NCI-H1105 (cell line): ENCODE measurements at places on chromosomes 5 and 9.

DNA sequence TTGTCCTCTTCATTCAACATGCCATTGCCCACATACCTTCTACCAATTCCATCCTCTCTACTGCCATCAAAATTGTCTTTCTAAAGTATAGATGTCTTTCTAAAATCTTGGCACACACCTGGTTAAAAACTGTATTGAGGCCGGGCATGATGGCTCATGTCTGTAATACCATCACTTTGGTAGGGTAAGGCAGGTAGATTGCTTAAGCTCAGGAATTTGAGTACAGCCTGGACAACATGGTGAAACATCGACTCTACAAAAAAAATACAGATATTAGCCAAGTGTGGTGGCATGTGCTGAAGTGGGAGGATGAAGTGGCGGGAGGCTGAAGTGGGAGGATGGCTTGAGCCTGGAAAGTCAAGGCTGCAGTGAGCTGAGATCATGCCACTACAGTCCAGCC is 412.1 kb downstream of the TMEM38B start:
- DNase-seq, result no peak

GRCh38 chr5:89849830-89850512 is 559.6 kb downstream of the CETN3 start:
- no peak for DNase-seq

DNA sequence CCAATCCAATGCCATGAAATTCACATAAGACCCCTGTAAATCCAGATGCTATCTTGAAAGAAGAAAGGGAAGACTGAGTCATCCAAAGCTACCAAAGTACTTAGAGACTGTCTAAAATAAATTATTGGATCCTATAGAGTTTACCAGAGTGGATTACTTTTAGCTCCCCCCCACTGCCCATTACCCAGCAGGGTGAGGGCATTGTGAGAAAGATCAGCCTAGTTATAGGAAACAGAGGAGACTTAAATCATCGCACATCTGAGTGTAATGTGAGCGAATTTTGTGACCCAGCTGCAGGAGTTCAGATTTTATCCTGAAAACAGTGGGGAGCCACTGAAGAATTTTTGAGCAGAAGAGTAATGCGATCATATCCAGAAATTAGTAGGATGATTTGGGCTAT is 1.6 kb upstream of the ENHO start:
- no peak for DNase-seq

DNA sequence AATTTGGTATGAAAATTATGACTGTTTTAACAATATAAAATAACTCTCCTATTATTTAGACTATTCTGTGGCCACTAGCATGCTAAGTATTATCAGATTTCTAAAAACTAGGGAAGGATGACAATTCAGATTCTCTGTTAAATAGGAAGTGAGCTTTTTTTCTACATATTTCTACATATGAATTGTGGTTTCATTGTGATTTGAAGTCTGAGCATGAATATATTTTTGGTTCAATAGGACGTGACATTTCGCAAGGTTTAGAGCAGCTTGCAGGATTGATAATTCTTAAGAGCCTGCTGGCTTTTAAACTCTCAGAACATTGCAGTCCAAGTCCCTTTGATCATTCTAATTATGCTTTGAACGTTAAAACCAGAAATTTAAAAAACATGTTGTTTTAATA is 82.9 kb downstream of the ADGRV1 start:
- DNase-seq, result no peak

- no peak for DNase-seq
Measured at GRCh38 chr9:113215132-113215531, 5.9 kb downstream of the FKBP15 start.

GRCh38 chr9:133835262-133835901 is 97.2 kb upstream of the SARDH start:
- no peak for DNase-seq
